Immature natural killer cell (primary cell): ENCODE measurements at places on chromosomes 16 and 17. TPM values are rescaled to one million over a fixed set of nuclear protein-coding genes. Genes with fewer than 3 reads are reported as not detected.

GRCh38 chr17:72592242-72592966 is 471.6 kb downstream of the SOX9 start:
- no peak overlapping the region for H3K27ac ChIP-seq
- H3K36me3 ChIP-seq, result no peaks in the 10 kb centered on the region
- peaks cover 11% of the 10 kb centered on the region for H3K27me3 ChIP-seq
- H3K4me3 ChIP-seq, result peak overlapping the region; percentile 58
- peaks cover 10% of the 10 kb centered on the region for H3K4me1 ChIP-seq
- DNase-seq, result no peak

DNA sequence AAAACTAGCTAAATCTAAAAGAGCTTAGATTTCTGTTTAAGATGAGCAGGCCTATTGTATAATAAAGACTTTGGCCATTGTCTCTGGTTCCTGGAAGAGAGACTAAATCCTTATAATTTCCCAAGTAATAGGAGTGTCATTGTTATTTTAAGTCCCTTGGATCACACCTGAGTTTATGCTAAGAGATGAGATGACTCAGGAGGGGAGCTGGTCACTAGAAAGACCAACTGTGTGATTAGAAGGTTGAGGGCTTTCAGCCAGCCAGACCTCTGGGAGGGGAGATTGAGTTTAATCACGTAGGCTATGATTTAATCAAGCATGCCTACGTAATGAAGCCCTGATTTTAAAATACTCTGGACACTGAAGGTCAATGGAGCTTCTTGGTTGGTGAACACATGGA is 156.9 kb upstream of the C17orf78 start:
- H3K27me3 ChIP-seq, result no peaks in the 10 kb centered on the region
- no peaks in the 10 kb centered on the region for H3K4me1 ChIP-seq
- H3K27ac ChIP-seq, result no peak overlapping the region

DNA sequence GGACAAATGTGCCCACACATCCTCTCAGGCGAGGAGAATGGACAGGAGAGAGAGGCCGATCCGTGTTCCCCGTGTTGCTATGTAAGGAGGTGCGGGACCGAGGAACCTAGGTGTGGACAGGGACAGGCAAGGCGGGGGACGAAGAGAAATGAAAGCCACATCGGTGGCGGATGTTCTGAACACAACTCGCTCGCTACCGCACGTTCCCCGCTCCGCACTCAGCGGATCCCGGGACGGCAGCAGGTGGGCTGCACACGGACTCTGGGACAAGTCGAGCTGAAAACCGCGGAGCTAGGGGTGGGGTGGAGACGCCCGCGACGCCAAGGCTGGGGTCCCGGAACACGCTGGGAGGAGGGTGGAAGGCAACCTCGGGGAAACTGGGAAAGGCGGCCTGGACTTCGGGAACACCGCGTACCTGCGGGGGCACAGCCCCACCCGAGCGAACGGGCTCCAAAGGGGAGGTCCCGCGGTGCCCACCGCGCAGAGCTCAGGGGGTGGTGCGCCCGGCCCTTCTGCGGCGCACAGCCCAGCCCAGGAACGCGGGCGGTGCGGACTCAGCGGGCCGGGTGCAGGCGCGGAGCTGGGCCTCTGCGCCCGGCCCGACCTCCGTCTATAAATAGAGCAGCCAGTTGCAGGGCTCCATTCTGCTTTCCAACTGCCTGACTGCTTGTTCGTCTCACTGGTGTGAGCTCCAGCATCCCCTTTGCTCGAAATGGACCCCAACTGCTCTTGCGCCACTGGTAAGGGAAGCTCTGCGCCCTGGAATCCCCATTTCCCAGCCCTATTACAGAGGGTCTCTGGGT is at the start of gene MT1E:
TSS of gene MT1E (plus strand) at position 642 of the 803 bp plus-strand sequence. CDS start at position 713, 71 bp downstream.
- peaks cover 12% of the 10 kb centered on the region for H3K4me1 ChIP-seq
- H3K27me3 ChIP-seq, result peaks cover 17% of the 10 kb centered on the region
- no peaks in the 10 kb centered on the region for H3K36me3 ChIP-seq
- no peak within 1 kb of the TSS for H3K27ac ChIP-seq
- H3K4me3 ChIP-seq, result peak within 1 kb of the TSS; percentile 77
- peak; percentile 29 for DNase-seq

ABCC11 gene
- 0.07 TPM for polyA plus RNA-seq

TP53TG3C gene
- not detected for polyA plus RNA-seq

GRCh38 chr16:27826081-27826892 is 237.2 kb downstream of the GSG1L start:
- peaks cover 11% of the 10 kb centered on the region for H3K27me3 ChIP-seq
- DNase-seq, result no peak
- no peak overlapping the region for H3K4me3 ChIP-seq
- H3K36me3 ChIP-seq, result no peaks in the 10 kb centered on the region
- no peaks in the 10 kb centered on the region for H3K4me1 ChIP-seq

SIRT7 gene
- 54.7 TPM for polyA plus RNA-seq

DNA sequence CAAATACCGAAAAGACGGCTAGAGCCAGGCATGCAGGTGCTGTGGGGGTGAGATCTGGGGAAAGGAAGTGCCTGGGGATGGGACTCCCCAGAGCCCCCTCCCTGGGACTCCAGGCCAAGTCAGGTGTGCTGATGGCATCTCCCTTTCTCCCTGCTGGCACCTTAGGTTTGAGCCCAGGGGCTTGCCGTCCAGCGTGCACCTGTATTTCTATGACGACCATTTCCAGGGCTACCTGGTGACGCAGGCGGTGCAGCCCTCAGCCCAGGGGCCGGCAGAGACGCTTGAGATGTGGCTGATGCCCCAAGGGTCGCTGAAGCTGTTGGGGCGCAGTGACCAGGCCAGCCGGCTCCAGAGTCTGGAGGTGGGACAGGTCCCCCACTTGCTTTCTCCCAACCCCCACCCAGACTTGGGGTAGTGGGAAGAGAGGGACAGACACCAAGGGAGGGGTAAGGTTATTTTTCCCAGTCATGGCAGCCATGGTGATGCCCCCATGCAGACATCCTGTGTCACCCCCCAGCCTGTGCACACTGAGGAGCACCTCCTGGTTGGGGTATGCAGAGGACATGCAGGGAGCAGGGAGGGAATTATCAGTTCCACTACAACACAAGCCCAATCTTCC is 11.1 kb downstream of the XYLT2 start:
- H3K27me3 ChIP-seq, result no peaks in the 10 kb centered on the region
- H3K4me3 ChIP-seq, result no peak overlapping the region
- H3K36me3 ChIP-seq, result no peaks in the 10 kb centered on the region
- H3K27ac ChIP-seq, result no peak overlapping the region
- no peak for DNase-seq

- no peak for DNase-seq
- no peak overlapping the region for H3K27ac ChIP-seq
- no peak overlapping the region for H3K4me3 ChIP-seq
- H3K4me1 ChIP-seq, result peaks cover 20% of the 10 kb centered on the region
- H3K36me3 ChIP-seq, result no peaks in the 10 kb centered on the region
Measured at GRCh38 chr17:40493697-40494096, 7.7 kb downstream of the TNS4 start.

GRCh38 chr16:50836121-50836621 is 94.3 kb downstream of the CYLD start:
- peaks cover 2% of the 10 kb centered on the region for H3K27me3 ChIP-seq
- H3K4me3 ChIP-seq, result no peak overlapping the region
- DNase-seq, result no peak
- H3K4me1 ChIP-seq, result peaks cover 12% of the 10 kb centered on the region
- H3K27ac ChIP-seq, result no peak overlapping the region

- H3K27me3 ChIP-seq, result no peaks in the 10 kb centered on the region
- DNase-seq, result no peak
- H3K36me3 ChIP-seq, result peaks cover 20% of the 10 kb centered on the region
- H3K4me1 ChIP-seq, result no peaks in the 10 kb centered on the region
Measured at GRCh38 chr16:4886151-4886550, 38.9 kb downstream of the UBN1 start.

KRT36 gene
- not detected for polyA plus RNA-seq

DNA sequence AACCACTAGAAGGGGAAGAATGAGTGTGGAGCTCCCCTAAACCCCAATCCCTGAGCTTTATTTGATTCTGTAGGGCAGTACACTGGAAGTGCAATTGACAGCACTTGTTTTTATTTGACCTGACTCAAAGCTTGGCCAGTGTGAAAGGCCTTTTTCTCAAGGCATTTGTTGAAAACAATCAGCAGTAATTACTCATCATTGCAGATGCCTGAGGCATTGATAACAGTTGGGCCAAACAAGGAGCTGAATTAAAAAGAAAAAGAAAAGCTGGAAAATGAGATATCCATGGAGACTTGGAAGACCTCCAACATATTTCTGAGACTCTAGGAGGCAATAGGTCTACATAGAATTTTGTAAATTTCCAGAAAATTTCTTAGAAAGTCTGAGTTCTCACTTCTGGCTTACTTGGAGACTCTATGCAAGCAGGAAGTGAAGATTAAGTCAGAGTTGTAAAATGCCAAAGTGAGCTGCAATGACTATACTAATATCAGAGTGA is 200.8 kb upstream of the KCNJ16 start:
- H3K36me3 ChIP-seq, result no peaks in the 10 kb centered on the region
- H3K4me1 ChIP-seq, result no peaks in the 10 kb centered on the region
- H3K27ac ChIP-seq, result no peak overlapping the region
- no peak for DNase-seq

NR1D1 gene
- polyA plus RNA-seq, result not detected

GRCh38 chr17:71402661-71403141 is 718.1 kb upstream of the SOX9 start:
- H3K4me1 ChIP-seq, result no peaks in the 10 kb centered on the region
- no peaks in the 10 kb centered on the region for H3K36me3 ChIP-seq
- H3K27me3 ChIP-seq, result no peaks in the 10 kb centered on the region
- no peak overlapping the region for H3K27ac ChIP-seq

SEZ6 gene
- polyA plus RNA-seq, result 0.71 TPM

- peak overlapping the region; percentile 42 for H3K27ac ChIP-seq
- H3K4me1 ChIP-seq, result peaks cover 19% of the 10 kb centered on the region
- peaks cover 6% of the 10 kb centered on the region for H3K36me3 ChIP-seq
Measured at GRCh38 chr17:72717276-72717675, 375.2 kb downstream of the SLC39A11 start.

TBC1D3K gene
- polyA plus RNA-seq, result not detected

- H3K4me3 ChIP-seq, result peak overlapping the region; percentile 47
- no peak overlapping the region for H3K27ac ChIP-seq
- H3K4me1 ChIP-seq, result peaks cover 17% of the 10 kb centered on the region
Measured at GRCh38 chr17:731644-732066, 741 bp upstream of the TLCD3A start.
